Frontal cortex (tissue), 4 donors: ENCODE measurements at places on chromosomes 2 and 18.

DNA sequence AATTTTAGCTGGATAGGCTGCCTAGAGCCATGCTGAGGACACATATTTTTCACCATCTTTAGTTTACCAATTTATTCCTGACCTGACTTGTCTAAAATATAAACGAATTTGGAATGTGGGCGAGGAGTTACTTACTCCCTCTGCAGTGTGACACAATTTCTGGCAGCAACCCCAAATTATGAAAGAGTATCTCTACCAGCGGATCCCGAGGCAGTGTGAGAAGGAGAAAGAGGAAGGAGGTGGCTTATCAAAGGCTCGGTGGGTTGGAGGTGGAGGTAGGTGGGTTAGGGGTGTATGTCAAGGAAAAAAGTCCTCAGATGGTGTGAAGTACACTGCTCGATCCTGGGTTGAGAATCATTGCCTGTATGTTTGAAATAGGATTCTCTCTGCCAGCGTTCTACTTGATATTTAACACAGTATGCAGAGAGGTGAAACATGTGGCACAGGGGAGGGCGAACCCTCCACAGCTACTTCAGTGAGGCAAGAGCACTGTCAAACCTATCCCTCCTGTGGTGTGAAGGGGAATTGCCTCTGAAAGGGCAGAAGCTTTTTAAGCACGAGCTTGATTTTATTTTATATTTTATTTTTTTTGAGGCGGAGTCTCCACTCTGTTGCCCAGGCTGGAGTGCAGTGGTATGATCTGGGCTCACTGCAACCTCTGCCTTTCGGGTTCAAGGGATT lies 76.0 kb downstream of the RFTN2 start:
- DNase-seq: no peak

- no peak for DNase-seq
These were observed 85.3 kb upstream of the ZNF397 start for GRCh38 chr18:35155398-35156117.

DNA sequence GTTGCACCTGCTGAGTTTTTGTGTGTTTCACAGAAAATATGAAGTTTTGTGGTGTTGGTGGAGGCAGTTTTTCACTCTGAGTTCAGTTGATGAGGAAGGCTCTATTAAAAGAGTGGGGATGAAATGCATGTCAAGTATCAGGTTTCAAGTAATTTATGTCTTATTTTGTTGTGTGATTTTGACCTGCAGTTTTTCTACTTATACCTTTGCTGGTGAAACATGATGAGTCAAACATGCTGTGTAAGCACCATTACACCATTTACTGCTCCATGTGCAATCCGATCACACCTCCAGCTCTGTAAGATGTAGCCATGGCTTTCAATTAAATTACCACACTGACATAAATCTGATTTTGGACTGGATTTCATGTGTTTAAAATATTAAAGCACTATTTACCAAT lies 174.5 kb upstream of the ZEB2 start:
- DNase-seq: no peak

- no peak for DNase-seq
These were observed 412.5 kb downstream of the LRATD1 start for GRCh38 chr2:15045054-15045453.

DNA sequence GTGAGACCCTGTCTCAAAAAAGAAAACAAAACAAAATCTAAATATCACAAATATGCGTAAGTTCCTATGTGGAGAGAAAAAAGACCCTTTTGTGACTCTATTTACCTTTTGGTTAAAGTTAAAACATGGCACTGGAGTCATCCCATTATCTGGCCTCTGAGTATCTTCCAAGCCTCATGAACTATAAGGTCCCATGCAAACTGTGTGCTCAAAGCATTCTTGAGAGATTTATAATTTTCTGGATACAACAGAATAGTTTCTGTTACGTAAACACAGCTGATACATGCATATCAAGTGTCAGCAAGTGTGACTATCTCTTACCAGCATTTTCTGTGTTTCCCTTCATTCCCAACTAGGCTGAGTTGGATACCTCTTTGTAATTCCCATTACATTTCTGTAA lies 8.8 kb upstream of the NOSTRIN start:
- no peak for DNase-seq

GRCh38 chr2:148237911-148238310 lies 217.0 kb downstream of the MBD5 start:
- DNase-seq: no peak

DNA sequence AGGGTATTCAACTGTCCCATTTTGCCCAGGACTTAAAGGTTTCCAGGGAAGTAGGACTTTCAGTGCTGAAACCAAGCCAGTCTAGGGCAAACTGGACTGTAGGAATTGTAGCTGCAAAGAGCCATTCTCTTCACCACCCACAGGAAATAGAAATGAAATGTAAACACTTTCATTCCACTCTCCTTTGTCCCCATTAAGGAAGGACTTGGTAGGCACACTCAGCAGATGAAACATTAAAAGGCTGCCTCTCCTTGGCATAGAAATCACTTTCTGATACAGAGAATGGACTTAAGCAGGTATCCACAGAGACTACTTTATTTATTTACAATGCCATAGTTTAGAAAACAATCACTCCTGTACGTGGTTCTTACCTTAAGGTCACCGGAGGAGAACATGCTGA lies 102.9 kb upstream of the CCDC195 start:
- DNase-seq: no peak

DNA sequence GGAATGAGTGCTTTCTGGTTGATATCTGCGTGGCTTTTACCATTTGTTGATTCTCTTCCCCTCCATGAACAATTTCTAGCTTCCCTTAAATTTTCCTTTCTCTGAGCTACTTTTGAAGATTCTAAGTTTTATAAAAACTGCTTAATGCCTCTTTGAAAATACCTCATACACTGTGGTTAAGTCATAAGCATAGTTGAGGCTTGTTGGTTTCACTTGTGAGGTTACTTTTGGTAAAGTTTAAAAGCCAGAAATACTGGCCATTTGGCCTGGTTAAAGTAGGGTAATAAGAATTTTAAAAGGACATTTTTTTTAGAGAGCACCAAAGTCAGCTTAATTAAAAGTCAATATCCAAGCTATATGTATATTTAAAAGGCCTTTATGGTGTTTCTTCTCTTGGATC lies 21.3 kb upstream of the CAPN13 start:
- DNase-seq: no peak

- DNase-seq: no peak
These were observed 4.2 kb downstream of the MAB21L4 start for GRCh38 chr2:240891492-240892340.

- DNase-seq: no peak
These were observed 57.4 kb upstream of the COL3A1 start for GRCh38 chr2:188916736-188917135.

DNA sequence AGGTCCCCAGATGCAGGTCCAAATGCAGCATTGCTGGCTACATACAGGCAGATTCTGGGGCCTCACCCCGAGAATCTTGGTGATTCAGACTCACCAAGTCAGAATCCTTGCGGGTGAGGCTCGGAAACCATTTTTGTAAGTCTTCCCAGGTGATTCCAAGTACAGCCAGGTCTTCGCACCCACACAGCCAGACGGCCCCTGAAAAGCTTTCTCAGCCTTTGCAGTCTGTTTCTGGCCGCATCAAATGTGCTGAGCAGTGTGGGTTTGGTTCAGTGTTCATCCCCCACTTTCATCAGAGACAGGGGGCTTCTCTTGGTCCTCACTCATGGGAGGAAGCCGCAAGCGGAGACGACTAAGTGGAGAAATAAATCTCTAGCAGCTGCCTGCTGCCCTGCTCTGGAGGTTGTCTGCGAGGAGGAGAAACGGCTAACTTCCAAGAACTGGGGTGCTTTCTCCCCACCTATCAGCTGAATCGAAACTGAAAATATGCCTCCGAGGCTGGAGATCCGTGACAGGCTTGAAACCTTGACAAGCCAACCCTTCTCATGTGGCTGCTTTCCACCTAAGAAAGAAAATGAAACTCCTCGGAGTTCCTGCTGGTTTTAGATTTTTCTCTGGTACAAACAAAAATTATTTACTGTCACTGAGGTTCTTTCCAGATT lies 8.9 kb upstream of the TMEM185B start:
- DNase-seq: no peak

- DNase-seq: no peak
These were observed 1257.0 kb upstream of the GYPC start for GRCh38 chr2:125398738-125399524.

GRCh38 chr2:96114546-96114902 lies 1.8 kb downstream of the ADRA2B start:
- DNase-seq: no peak

GRCh38 chr2:67571785-67572718 lies 174.9 kb downstream of the ETAA1 start:
- no peak for DNase-seq

- DNase-seq: peak; percentile 29
These were observed 127.3 kb downstream of the PRKCE start for GRCh38 chr2:45778720-45779171.

DNA sequence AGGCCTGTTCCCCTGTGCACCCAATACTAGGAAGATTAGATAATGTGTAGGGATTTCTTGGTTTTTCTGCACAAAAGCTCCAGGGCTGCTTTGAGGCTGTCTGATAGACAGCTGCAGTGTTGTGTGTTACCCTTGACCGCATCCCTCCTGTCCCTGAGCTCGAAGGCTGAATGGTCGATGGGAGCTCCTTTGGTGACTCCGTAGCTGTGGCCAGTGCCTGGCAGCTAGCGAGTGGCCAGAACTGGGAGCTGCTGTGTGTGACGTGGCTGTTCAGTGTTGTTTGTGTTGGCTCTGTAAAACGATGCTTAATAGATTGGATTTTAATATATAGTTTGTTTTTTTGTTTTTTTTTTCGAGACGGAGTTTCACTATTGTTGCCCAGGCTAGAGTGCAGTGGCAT lies 170.0 kb downstream of the AGAP1 start:
- no peak for DNase-seq
